ENCODE measurements at places on chromosomes 5 and 9.

DNA sequence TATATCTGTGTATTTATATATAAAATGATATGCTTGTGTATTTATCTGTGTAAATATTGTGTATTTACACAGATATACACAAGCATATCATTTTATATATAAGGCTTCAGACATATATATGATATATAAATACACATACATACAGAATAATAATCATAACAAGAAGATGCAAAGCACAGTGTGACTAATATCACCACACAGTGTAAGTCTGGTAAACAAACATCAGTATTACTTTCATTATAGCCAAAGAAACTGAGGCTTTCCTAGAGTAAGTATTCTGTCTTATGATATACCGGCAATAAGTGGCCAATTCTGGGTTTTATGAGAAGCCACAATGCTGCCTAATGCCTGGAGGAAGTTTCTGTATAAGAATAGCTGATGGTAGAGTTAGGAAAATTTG is 29.9 kb upstream of the RAPGEF6 start:
- peaks cover 60% of the 10 kb centered on the region for H3K36me3 ChIP-seq
- no peaks in the 10 kb centered on the region for H3K27me3 ChIP-seq
- no peak for DNase-seq
- no peaks in the 10 kb centered on the region for H3K4me1 ChIP-seq
- H3K4me3 ChIP-seq: no peak overlapping the region

GRCh38 chr5:160434022-160434531 is 12.4 kb downstream of the PTTG1 start:
- no peak for DNase-seq
- no peak overlapping the region for H3K4me3 ChIP-seq
- H3K4me1 ChIP-seq: peaks cover 9% of the 10 kb centered on the region
- peaks cover 2% of the 10 kb centered on the region for H3K27me3 ChIP-seq

GRCh38 chr5:157745041-157745456 is 1.5 kb downstream of the LSM11 start:
- DNase-seq: no peak
- peaks cover 42% of the 10 kb centered on the region for H3K4me1 ChIP-seq
- H3K4me3 ChIP-seq: peak overlapping the region; percentile 92
- no peaks in the 10 kb centered on the region for H3K27me3 ChIP-seq

GRCh38 chr5:59496524-59497134 is 396.9 kb downstream of the PDE4D start:
- peaks cover 16% of the 10 kb centered on the region for H3K27me3 ChIP-seq
- H3K36me3 ChIP-seq: no peaks in the 10 kb centered on the region
- H3K4me3 ChIP-seq: no peak overlapping the region
- no peaks in the 10 kb centered on the region for H3K4me1 ChIP-seq

GRCh38 chr5:27462936-27463335 is 424.6 kb upstream of the CDH9 start:
- no peaks in the 10 kb centered on the region for H3K36me3 ChIP-seq
- H3K4me3 ChIP-seq: no peak overlapping the region
- no peak for DNase-seq
- H3K27me3 ChIP-seq: no peaks in the 10 kb centered on the region

DNA sequence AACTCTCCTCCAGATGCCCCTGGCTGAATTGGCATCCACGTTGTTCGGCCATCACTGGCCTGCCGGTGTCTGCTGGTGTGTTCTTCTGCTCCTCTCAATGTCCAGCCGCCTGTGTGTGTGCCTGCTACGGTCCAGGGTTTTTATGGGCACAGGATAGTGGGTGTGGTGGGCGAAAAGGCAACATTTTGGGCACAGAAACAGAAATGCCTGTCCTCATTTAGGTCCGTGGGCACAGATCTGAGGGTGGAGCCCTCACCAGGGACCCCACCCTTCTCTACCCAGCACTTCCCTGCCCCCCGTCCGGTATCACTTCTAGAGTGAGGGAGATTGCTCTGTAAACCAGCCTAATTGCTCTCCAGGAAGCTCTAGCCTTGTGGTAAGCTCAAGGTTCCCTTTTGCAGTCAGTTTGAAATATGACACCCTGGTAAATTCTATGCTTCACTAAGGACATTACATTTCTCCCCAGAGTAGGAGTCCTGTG is 410.1 kb downstream of the MAT2B start:
- no peaks in the 10 kb centered on the region for H3K4me1 ChIP-seq
- DNase-seq: no peak
- peak overlapping the region; percentile 4 for H3K4me3 ChIP-seq
- no peak overlapping the region for H3K27ac ChIP-seq
- no peaks in the 10 kb centered on the region for H3K27me3 ChIP-seq
- H3K36me3 ChIP-seq: no peaks in the 10 kb centered on the region

DNA sequence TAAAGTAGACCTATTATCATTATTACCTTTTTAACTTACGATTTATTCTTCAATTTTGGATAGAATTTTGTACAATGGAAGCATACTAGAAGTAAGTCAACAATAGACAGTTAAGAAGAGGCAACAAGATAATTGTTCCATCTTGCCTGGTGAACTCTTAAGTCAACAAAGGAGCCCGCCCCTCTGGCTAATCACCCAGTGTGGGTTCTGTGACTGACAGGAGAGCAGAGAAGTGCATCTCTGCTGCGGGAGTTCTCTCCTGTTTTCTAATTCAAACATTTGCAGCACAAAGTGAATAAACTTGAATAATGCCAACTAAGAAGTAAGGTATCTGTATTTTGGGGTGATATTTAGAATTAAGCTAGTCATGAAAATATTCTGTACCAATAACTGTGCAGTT is 6.7 kb upstream of the ISL1 start:
- no peaks in the 10 kb centered on the region for H3K36me3 ChIP-seq
- H3K27me3 ChIP-seq: peaks cover 55% of the 10 kb centered on the region
- peaks cover 6% of the 10 kb centered on the region for H3K4me1 ChIP-seq
- H3K27ac ChIP-seq: no peak overlapping the region
- no peak overlapping the region for H3K4me3 ChIP-seq
- DNase-seq: no peak

GRCh38 chr9:83144492-83144891 is 81.5 kb upstream of the RASEF start:
- H3K36me3 ChIP-seq: no peaks in the 10 kb centered on the region
- no peak overlapping the region for H3K27ac ChIP-seq
- no peaks in the 10 kb centered on the region for H3K27me3 ChIP-seq

- no peak overlapping the region for H3K4me3 ChIP-seq
- no peak overlapping the region for H3K27ac ChIP-seq
- peaks cover 30% of the 10 kb centered on the region for H3K4me1 ChIP-seq
- H3K27me3 ChIP-seq: no peaks in the 10 kb centered on the region
Observed at GRCh38 chr5:97002983-97003382, 67.1 kb downstream of the LNPEP start.

- peaks cover 12% of the 10 kb centered on the region for H3K4me1 ChIP-seq
- H3K27ac ChIP-seq: no peak overlapping the region
- H3K36me3 ChIP-seq: peaks cover 10% of the 10 kb centered on the region
- H3K4me3 ChIP-seq: no peak overlapping the region
- peak; percentile 64 for DNase-seq
Observed at GRCh38 chr5:172274951-172275753, 8.4 kb downstream of the UBTD2 start.

DNA sequence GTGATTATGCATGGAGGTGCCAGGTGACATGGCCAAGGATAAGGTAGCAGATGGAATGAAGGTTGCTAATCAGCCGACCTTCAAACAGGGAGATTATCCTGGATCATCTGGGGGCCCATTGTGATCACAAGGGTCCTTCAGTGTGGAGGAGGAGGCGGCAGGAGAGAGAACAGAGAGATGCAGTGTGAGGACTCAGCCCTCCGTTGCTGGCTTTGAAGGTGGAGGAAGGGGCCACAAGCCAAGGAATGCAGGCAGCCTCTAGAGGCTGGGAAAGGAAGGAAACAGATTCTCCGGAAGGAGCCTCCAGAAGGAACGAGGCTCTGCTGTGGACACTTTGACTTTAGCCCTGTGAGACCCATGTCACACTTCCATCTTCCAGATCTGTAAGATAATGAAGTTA is 27.4 kb upstream of the EEIG1 start:
- H3K4me3 ChIP-seq: peak overlapping the region; percentile 69
- no peak for DNase-seq
- H3K36me3 ChIP-seq: peaks cover 7% of the 10 kb centered on the region
- H3K27me3 ChIP-seq: no peaks in the 10 kb centered on the region
- peaks cover 34% of the 10 kb centered on the region for H3K4me1 ChIP-seq
- peak overlapping the region; percentile 93 for H3K27ac ChIP-seq

DNA sequence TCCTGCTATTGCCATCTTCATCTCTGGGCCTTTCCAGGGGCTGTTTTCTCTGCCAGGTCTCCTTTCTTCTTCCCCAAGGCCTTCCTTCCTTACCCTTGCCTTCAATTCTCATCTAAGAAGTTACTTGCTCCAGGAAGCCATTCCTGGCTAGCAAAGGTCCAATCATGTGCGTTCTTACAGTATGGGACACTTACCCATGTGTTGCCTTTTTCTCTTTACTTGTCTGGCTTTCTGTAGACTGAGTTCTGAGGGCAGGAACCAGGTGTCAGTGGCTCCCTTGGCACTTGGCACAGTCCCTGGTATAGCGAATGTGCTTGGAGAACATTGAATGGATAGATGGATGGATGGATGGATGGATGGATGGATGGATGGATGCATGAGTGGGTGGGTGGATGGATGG is 10.2 kb downstream of the FOXI1 start:
- no peak overlapping the region for H3K4me3 ChIP-seq
- no peak for DNase-seq
- H3K4me1 ChIP-seq: no peaks in the 10 kb centered on the region
- no peak overlapping the region for H3K27ac ChIP-seq
- H3K27me3 ChIP-seq: peaks cover 16% of the 10 kb centered on the region

DNA sequence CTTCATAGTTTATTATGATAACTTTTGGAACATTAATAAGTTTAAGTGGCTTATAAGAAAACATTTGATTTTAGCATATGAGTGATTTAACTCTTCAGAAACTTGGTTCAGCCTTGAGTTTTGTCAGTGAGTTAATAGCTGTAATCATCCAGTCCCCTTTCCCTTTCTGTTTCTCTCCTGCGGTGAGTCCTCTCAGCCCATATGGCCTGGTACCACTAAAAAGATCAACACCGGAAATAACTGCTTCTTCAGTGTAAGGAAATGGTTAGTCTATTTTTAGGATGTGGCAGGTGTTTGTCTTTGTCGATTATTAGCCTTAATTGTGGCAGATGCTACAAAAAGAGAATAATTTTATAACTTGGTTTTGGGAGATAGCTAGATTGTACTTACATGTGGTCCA is 120.2 kb upstream of the GRHPR start:
- peaks cover 34% of the 10 kb centered on the region for H3K36me3 ChIP-seq
- DNase-seq: peak; percentile 38
- H3K4me3 ChIP-seq: peak overlapping the region; percentile 75
- H3K4me1 ChIP-seq: peaks cover 43% of the 10 kb centered on the region
- H3K27ac ChIP-seq: peak overlapping the region; percentile 84

DNA sequence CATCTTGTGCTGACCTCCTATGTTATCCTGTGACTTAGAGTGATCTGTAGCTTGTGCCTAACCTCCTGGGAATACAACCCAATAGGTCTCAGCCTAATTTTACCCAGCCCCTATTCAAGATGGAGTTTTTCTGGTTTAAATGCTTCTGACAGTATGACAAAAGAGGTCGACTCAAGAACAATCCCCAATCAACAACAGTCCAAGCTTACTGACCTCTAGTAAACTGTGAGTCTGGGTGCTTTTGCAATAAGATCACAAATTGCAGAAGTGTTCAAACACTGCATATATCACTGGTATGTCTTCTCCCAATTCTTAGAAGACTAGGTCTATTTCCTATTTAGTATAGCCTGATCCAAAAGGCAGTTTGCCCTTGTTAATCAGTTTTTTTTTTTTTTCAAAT is 323.5 kb upstream of the PTGER4 start:
- H3K4me3 ChIP-seq: no peak overlapping the region
- H3K27ac ChIP-seq: no peak overlapping the region
- no peaks in the 10 kb centered on the region for H3K27me3 ChIP-seq
- H3K36me3 ChIP-seq: peaks cover 2% of the 10 kb centered on the region
- H3K4me1 ChIP-seq: peaks cover 16% of the 10 kb centered on the region

- H3K4me3 ChIP-seq: no peak overlapping the region
- H3K36me3 ChIP-seq: peaks cover 34% of the 10 kb centered on the region
- no peak overlapping the region for H3K27ac ChIP-seq
- peaks cover 5% of the 10 kb centered on the region for H3K4me1 ChIP-seq
- DNase-seq: no peak
Observed at GRCh38 chr9:129126749-129127618, 15.8 kb downstream of the PTPA start.

DNA sequence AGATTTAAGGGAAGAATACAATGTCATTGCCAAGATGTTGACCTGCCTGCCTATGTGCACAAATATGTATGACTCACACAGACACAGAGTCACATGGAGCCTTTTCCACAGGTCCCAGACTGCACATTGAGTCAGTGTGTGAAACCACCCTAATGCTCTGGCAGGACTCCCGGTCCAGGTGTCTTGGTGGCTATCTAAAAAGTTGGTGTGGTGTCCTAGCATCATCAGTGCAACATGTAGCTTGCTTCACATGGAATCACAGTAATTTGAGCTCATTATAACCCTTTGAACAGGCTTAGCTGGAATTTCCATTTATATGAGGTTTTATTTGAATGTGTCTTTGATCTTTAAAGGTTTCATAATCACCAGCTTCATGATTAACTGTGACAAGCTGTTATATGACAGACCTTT is 10.7 kb downstream of the IFNA5 start:
- no peak for DNase-seq
- no peak overlapping the region for H3K4me3 ChIP-seq
- H3K36me3 ChIP-seq: no peaks in the 10 kb centered on the region
- peaks cover 6% of the 10 kb centered on the region for H3K4me1 ChIP-seq
- H3K27ac ChIP-seq: no peak overlapping the region
- peaks cover 29% of the 10 kb centered on the region for H3K27me3 ChIP-seq

- no peak overlapping the region for H3K27ac ChIP-seq
- H3K27me3 ChIP-seq: no peaks in the 10 kb centered on the region
- H3K36me3 ChIP-seq: no peaks in the 10 kb centered on the region
- DNase-seq: no peak
- no peaks in the 10 kb centered on the region for H3K4me1 ChIP-seq
Observed at GRCh38 chr5:21121213-21121612, 1133.2 kb upstream of the CDH18 start.

- no peak overlapping the region for H3K4me3 ChIP-seq
- H3K4me1 ChIP-seq: peaks cover 1% of the 10 kb centered on the region
- DNase-seq: no peak
- peaks cover 2% of the 10 kb centered on the region for H3K27me3 ChIP-seq
- H3K36me3 ChIP-seq: no peaks in the 10 kb centered on the region
Observed at GRCh38 chr9:27460226-27461023, 63.7 kb upstream of the IFNK start.

DNA sequence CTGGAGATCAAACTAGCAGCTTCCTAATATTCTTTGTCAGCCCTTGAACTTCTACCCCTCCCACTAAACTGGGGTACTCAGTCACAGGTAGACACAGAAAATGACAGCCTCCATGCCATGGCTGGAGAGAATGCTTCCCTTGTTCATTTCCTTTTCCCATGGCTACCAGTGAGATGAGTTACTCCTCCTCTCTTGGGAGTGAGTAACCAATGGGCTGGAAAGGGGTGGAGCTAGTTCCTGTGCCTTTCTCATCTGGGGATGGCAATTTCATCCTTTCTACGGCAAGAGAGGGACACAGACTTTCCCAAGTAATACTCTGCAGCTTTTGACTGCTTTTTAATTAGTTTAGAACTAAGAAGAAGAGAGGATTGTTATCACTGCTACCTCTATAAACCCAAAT is 1045.6 kb upstream of the WWC1 start:
- H3K27ac ChIP-seq: no peak overlapping the region
- H3K4me3 ChIP-seq: no peak overlapping the region
- no peaks in the 10 kb centered on the region for H3K27me3 ChIP-seq
- H3K4me1 ChIP-seq: no peaks in the 10 kb centered on the region

- H3K4me3 ChIP-seq: no peak overlapping the region
- no peak overlapping the region for H3K27ac ChIP-seq
- H3K4me1 ChIP-seq: peaks cover 13% of the 10 kb centered on the region
Observed at GRCh38 chr9:37575001-37575400, 1.2 kb downstream of the FBXO10 start.

GRCh38 chr9:20209391-20210340 is 412.6 kb downstream of the MLLT3 start:
- peak overlapping the region; percentile 87 for H3K27ac ChIP-seq
- H3K4me1 ChIP-seq: peaks cover 37% of the 10 kb centered on the region
- DNase-seq: peak; percentile 72

All from T-helper 2 cell treated with Interferon-gamma antibody and Interleukin-4, amounts not matched to agents 5 μg/mL and 100 μg/mL, for 36 hours (primary cell).